Stimulated activated CD8-positive, alpha-beta memory T cell treated with anti-CD3 and anti-CD28 coated beads, Interleukin-4, amount 100 ng/mL, for 1 hour (primary cell): ENCODE measurements at places on chromosomes 16 and 17.

- no peak for DNase-seq
These were observed 46.4 kb downstream of the SPOP start for GRCh38 chr17:49631496-49631895.

- DNase-seq = no peak
These were observed 38.6 kb downstream of the SYNRG start for GRCh38 chr17:37570527-37571093.

DNA sequence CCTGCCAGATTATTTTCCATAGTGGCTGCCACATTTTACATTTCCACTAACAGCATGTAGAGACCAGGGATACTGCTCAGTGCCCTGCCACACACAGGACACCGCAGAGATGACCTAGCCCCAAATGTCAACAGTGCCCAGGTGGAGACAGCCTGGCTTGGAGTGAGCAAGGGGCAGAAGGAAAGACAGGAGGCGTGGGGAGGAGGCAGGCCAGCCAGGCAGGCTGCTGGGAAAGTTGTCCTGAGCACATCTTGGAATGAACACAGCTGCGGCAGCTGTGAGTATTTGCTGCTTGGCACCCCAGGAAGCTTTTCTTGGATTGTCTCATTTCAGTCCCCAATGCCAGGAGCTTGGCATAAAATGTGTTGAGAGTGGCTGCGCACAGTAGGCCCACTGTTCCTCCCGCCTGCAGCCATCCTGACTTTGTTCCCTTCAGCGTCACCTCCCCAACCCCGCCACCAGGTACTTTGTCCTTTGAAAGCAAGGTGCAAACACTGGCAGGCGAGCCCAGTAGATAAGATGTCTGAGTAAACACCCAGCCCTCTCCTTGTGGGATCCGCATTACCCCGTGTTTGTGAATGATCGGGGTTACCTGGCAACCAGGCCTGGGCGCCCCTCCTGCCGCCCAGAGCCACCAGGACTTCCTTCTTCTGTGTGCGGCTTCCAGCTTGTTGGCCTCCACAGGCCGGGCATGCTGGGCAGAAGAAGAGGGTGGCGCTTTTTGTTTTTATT, 114.0 kb downstream of the CMIP start:
- DNase-seq = no peak

DNA sequence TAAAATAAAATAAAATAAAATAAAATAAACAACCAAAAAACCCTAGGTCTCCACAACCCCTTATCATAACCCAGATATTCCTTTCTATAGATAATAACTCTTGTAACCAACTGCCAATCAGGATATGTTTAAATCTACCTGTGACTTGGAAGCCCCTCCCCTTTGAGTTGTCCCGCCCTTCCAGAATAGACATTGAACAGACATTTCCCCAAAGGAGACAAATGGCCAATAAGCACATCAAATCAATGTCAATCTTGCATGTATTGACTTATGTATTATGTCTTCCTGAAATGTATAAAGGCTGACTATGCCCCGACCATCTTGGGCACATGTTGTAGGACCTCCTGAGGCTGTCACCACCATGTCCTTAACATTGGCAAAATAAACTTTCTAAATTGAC, 1.5 kb upstream of the MAPK7 start:
- no peak for DNase-seq

- no peak for DNase-seq
These were observed 14.9 kb downstream of the NAA60 start for GRCh38 chr16:3458278-3458851.
